AG20443 (cell line): ENCODE measurements at places on chromosomes 16 and 17.

DNA sequence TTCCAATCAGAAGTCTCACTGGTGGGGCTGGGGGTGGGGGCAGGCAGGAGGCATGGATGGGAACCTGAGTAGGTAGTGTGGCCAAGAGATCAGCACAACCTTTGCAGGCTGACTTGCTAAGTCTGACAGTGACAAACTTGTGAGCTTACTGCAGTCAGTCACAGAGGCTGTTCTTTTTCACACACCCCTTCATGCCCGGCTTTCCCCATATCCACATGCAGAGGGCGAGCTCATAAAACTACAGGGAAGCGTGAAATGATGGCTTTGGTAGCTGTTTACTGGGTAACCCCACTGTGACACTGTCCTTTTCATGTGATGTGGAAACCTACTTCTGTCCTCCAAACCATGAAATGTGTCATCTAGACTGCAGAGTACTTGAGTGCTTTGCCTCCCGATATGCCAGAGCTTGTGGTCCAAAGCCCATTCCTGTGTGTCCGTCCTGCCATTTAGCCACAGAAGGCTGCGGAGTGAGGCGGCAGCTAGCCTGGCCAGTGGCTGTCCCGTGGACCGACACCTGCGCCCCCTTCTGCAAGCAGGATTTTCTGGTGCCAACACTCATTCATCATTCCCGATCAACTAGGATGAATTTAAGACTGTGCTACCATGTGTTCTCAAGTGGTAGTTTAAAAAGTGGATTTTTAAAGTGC lies 9.8 kb downstream of the GEMIN4 start:
- DNase-seq = no peak

- DNase-seq = peak; percentile 86
These were observed 532 bp downstream of the DHX40 start for GRCh38 chr17:59565959-59566324.

GRCh38 chr16:26649381-26650045 lies 417.2 kb upstream of the C16orf82 start:
- DNase-seq = no peak

DNA sequence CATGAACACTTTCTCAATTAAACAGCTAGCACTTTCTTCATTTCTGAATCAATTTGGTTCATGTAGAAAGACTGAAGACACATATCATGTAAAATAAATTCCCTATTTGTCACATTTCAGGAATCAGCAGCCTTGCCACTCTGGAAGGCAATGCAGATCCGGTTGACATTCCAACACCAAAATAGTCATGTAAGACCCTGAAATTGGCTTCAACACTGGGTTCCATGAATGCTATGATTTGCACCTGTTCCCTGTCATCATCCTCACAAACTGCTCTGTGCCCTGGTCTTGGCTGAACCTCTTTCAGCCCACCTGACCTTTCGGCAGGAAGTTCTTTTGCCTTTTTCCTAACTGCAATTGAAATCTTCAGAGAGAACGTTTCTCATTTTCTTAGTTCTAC lies 156.9 kb downstream of the CDH8 start:
- DNase-seq = no peak

- peak; percentile 85 for DNase-seq
These were observed 5.8 kb upstream of the DHRS13 start for GRCh38 chr17:28908640-28909167.
